ENCODE measurements at places on chromosomes 2 and 18.
A peak's percentile ranks its signal among the peaks of the same experiment; 100 is the strongest.

DNA sequence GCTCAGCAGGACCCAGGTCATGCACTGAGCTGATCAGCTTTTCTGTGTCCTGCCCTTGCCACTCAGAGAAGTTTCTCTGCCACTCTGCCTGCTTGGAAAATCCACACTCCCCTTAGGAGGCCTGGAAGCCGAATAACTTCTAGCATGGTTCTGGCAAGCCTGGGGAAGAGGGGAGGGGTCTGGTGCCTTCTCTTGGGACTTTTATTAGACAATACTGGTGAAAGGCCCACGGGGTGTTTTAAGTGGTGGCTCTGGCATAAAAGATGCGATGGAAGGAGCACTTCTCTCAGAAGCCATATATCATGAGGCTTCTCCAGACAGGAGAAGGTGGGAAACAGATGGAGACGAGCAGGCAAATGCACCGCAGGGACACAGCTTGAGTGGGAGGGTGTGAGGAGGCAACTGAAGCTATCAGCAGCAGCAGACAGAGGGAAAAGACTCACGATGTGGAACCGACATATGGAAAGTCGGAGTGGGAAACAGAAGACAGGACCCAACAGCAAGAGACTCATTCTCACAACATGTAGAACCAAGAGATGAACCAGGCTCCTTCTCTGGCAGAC is 141.8 kb upstream of the CTNNA2 start:
- DNase-seq: no peak

- DNase-seq: no peak
Observed at GRCh38 chr18:35969676-35970075, 2.8 kb upstream of the RMP24 start.

GRCh38 chr2:183522489-183523266 is 398.4 kb downstream of the NUP35 start:
- no peak for DNase-seq

GRCh38 chr2:73227086-73227485 is 6.0 kb downstream of the PRADC1 start:
- no peak for DNase-seq

DNA sequence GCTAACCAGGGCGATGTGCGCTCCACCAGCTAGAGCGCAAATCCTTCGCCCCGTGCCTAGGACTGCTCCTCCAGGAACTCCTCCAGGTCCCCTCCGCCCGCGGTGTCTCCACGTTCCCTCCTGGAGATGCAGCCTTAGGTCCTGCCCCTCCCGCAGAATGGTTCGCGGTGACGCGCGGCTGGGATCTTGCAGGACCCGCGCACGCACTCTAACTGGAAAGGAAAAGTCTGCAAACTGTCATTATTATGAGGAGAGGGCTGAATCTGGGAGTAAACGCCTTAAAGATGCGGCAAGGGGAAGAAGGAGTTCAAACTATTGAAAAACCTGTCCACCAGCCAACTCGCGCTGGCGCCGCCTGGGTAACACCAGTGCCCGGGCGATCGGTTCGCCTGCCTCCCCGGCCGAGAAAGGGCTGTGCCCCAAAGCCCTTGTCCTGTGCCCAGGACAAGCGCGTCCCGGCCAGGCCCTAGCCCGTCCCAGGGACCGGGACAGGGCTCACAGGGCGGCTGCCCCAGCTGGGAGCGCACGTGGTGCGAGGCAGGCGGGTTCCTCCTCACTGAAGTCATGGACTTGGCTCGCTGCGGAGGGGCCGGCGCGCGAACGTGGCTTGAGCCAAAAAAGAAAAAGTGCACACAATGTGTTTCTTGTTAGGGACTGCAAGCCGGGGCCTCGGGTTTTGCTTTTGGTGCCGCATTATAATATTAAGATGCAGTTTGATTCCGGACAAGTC is 5.5 kb upstream of the ID2 start:
- DNase-seq: peak; percentile 94

DNA sequence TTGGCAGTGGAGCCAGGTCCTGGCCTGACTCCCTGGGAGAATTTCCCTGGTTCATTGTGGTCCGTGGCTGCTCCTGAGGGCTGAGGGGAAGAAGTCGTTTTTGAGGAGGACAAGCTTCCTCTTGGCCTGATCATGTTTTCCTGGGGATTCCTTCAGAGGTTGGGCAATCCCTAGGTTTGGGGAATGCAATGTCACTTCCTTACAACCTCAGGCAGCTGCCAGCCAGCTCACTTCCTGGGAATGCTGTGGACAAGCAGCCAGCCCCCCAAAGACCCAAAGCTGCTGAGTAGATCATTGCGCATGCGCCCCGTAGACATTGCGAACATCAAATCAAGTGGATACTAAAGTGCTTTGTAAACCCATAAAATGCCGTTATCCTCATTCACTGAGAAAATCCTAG is 7.7 kb upstream of the DNMT3A start:
- DNase-seq: peak; percentile 42

- DNase-seq: no peak
Observed at GRCh38 chr18:11269257-11269656, 119.9 kb upstream of the PIEZO2 start.

- no peak for DNase-seq
Observed at GRCh38 chr2:66478299-66478698, 43.4 kb downstream of the MEIS1 start.

- peak; percentile 87 for DNase-seq
Observed at GRCh38 chr18:12946549-12947284, 1.1 kb upstream of the SEH1L start.

DNA sequence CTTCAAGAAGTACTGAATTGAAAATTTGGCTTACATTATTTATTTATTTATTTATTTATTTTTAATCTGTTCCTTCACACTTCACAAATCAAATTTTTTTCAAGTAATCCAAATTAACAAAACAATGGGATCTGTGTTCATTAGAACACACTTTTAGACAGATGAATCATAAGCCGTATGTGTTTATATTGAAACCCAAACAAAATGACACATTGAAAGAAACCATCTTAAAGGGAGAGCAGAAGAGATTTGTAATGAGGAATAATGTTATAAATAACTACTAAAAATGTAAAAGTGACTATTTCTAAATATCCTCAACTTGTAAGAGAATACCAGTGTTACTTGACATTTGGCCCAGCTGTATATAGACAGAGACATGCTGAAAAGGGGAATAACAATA is 991.0 kb upstream of the CHAC2 start:
- DNase-seq: no peak

- no peak for DNase-seq
Observed at GRCh38 chr18:47410139-47410538, 158.7 kb upstream of the SKOR2 start.

DNA sequence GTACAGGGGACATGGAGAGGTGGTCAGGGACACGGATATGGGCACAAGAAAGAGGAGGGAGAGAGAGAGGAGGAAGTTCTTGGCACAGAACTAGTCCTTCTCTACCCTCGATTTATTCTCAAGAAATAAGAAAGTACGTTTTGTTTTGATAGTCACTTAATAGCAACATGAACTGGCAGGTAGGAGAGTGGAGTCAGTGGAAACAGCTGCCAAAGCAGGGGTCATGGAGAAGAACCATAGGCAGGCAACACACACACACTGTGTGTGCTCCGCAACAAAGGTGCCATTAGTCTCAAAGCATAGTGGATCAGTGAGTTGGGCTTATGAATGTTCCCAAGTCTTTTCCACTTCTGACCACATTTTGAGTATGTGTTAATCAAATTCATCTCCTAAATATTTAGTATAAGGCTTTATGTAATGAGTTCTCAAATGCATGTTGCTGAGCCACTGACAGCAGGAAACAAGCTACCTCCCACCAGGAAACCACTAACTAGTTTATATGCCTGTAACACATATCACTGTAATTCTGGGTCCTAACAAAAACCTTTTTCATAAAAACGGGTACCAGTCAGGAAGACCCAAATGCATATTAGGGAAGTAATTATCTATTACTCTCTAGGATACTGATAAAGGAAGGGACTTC is 41.1 kb downstream of the IWS1 start:
- DNase-seq: no peak

DNA sequence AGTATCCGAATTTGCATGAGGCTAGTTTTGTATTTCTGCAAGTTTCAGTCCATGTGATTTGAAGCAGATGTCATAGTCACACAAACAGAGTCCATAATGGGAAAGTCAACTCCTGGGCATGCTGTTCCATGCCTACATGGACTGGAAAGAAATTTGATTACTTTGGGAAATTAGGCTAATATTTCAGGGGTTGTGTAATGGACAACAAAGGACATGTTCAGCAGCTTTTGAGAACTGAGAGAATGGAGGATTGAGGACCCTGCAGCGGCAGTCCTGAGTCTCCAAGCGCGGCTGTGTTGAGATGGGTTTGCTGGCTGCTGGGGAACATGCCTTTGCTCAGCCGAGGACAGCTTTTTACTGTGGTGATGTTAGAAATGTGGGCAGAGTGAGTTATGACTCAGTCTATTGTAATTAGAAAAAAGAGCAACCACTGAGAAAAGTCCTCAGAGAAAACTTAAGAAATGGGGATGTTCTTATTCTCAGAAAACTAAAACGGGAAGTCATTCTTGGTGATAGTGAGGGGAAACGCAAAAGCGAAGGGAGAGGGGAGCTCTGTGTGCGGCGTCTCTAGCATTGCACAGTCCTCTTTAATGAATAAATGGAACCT is 149.2 kb downstream of the FAM210A start:
- peak; percentile 75 for DNase-seq

GRCh38 chr2:5521461-5521860 is 170.7 kb upstream of the SOX11 start:
- no peak for DNase-seq

GRCh38 chr2:16666449-16666801 is 791 bp upstream of the CYRIA start:
- DNase-seq: peak; percentile 53

DNA sequence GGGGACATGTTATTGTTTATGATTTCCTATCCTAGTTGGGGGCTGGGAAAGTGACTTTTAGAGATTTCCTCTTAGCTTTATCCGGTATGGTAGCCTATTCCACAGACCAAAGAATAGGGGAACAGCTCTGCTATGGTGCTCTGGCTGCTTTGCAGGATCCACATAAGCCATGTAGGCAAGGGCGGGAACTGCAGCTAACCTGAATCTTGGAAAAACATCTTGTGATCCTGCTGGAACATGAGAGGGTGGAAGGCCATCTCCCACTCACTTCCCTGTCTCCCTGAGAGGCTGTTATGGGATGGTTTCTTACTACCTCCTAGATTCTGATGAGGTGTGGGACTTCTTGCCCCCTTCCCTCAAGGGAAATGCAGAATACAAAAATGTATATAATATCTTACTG is 2.0 kb upstream of the DARS1 start:
- no peak for DNase-seq

DNA sequence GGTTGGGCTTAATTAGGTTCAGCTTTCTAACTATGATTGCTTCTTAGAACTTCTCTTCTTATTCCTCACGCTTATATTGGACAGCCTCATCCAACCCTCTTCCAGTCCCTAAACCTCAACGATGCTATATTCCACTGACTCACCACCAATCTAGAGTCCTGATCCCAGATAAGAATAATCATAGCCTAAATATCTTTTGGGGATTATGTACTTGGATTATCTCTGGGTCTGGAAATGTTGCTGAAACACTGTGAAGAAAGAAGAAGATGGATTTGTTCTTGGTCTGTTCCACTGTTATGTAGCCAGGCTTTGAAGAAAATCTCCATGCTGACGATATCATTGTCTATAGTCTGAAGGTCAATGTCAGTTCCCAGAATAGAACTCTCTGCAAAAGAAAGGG is 26.9 kb downstream of the DOK1 start:
- no peak for DNase-seq

GRCh38 chr18:48418539-48419276 is 9.5 kb upstream of the ZBTB7C start:
- DNase-seq: no peak

GRCh38 chr2:146659976-146660375 is 1184.9 kb upstream of the ACVR2A start:
- DNase-seq: peak; percentile 10

- no peak for DNase-seq
Observed at GRCh38 chr2:69612200-69612599, 31.3 kb downstream of the AAK1 start.

GRCh38 chr2:218806346-218806978 is 24.5 kb downstream of the CYP27A1 start:
- DNase-seq: peak; percentile 96

- DNase-seq: no peak
Observed at GRCh38 chr2:229486673-229487072, 215.6 kb upstream of the PID1 start.

DNA sequence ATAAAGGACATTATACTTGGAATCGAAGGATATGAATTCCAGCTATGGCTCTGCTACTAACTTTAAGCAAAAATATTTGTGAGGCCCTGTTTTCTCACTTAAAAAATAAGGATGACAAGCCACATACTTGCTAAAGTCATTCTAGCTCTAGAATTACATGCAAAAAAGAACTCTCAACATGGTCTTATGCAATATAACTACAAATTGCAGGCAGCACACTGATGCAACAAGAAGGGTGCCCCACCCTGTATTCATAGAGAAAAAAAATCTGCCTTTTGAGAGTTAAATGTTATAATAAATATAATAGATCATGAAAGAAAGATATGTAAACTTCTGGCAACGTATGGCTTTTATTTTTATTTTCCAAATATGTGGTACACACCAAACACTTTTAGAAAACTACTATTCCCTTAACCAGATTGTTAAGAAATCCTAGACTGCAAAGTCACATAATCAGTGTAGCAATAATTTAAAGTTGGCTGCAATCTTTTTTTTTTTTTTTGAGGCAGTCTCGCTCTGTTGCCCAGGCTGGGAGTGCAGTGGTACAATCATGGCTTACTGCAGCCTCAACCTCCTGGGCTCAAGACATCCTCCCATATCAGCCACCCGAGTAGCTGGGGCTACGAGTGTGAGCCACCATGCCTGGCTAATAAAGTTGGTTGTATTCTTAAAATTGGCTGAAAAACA is 40.2 kb upstream of the WDSUB1 start:
- no peak for DNase-seq

GRCh38 chr2:102057502-102058292 is 65.9 kb downstream of the IL1R2 start:
- DNase-seq: peak; percentile 87

- DNase-seq: no peak
Observed at GRCh38 chr2:40169430-40169829, 282.5 kb downstream of the SLC8A1 start.

DNA sequence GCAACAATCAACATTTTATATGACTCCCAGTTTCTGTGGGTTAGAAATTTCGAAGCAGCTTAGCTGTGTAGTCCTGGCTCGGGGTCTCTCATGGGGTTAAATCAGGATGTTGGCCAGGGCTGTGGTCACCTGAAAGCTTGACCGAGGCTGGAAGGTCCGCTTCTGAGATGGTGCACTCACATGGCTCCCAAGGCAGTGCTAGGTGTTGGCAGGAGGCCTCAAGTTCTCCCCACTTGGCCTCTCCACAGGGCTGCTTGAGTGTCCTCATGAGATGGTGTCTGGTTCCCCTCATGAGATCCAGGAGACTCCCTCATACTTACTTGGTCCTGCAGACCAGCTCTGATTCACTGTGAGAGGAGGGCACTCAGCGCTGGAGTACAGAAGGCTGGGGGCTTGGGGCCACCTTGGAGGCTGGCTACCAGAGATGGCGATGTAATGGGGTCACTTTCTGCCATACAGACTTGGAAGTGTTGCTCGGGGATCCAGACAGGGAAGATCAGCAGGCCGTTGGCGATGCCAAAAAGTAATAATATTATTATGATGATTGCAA is 98.8 kb downstream of the INHBB start:
- DNase-seq: no peak

All from astrocyte of the hippocampus (primary cell).